ENCODE measurements at places on chromosomes 16 and 17. TPM values are rescaled to one million over a fixed set of nuclear protein-coding genes. Genes with fewer than 3 reads are reported as not detected.

- DNase-seq, result no peak
Measured at GRCh38 chr16:5841974-5842373, 744.4 kb upstream of the EEF2KMT start.

GRCh38 chr17:37842401-37842800, 81.8 kb upstream of the TBC1D3K start:
- no peak for DNase-seq

DNA sequence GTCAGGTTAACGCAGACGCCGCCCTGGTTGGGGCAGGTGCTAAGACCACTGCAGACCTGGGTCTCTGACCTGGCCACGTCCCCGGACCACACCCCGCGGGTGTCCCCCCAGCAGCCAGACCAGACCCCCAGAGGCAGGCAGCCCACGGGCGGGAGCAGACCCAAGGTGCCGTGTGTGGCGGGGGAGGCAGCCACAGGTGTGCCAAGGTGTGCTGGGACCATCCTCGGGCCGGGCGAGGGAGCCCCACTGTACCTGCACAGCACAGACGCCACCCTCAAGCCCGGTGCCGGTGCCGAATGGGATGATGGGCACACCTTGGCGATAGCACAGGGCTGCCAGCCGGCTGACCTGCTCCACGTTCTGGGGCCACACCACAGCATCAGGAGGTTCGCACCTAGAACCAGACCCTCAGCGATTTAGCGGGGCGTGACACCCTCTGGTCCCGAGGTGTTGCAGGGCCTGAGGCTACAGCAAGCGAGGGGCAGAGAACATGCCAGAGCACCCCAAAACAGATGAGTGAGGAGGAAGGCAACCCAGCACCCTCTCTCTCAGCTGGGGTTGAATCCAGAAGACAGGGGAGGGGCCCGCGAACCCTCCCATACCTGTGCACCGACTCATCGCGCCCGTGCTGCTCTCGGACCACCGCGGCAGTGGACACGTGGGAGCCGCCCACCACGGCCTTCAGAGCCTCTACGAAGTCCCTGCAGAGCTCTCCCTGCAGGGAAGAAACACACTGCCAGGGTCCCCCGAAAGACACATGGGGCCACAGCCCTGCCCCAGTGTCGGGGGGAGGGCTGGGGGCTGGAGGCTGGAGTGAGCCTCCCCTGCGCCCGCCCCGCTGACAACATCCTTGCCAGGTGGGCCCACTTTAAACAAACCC, 1.4 kb downstream of the LDHD start:
- DNase-seq, result no peak

GRCh38 chr16:7579454-7579853, 246.8 kb downstream of the RBFOX1 start:
- no peak for DNase-seq

DNA sequence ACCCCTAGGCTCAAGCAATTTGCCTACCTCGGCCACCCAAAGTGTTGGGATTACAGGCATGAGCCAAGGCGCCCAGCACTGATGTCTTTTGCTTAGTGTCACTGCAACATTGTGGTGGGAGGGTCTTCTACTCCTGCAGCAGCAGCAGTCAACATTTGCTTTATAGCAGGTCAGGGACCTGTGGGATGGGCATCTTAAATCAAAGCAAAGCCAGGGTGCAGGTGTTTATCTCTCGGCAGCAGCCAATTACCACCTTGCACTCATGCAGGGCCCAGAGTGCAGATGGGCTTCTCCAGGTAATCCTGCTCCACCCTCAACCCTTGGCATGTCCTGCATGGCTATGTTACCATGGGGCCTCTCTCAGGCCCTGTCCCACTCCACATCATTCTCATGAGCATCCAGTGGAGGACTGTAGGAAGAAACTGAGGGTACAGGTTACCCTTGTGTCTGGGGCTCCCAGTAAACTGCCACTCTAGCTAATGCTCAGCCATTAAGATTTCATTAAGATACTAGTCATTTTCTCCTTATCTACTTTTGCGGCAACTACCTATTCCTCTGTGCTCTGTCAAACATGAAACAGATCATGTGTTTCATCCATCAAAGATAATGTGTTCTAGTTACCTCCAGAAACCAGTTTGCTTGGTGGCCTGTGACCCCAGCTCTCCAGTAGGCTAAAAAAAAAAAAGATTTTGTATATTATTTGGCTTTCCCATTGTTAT, 16.8 kb downstream of the ADGRG5 start:
- no peak for DNase-seq

- no peak for DNase-seq
Measured at GRCh38 chr16:10888320-10888937, 11.4 kb downstream of the CIITA start.

DNA sequence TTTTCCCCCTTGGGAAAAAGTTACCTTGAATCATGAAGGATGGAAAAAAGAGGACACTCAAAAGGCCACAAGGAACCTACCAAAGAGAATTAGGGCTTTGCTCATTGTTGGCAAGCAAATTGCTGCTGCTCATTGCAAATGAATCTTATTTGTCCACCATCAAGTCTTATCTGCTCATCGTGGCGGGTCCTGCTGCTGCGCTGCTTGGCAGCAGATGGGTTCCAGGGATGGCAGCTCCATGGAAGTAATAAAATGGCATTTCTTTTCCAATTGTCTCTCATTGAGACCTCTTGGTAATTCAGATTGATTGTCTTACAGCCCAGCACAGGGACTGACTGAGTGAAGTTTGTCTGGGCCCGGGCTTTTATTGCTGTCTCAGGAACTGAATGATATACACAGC, 118.7 kb downstream of the MRM1 start:
- DNase-seq, result no peak

GRCh38 chr17:39221572-39221971, 4.2 kb downstream of the STAC2 start:
- DNase-seq, result no peak

GRCh38 chr17:64074704-64075426, 54.4 kb upstream of the ICAM2 start:
- DNase-seq, result no peak

The ADCY9 gene
- total RNA-seq, result 6.0 TPM

The TSPOAP1 gene
- 21.9 TPM for total RNA-seq

The GSG1L gene
- not detected for total RNA-seq

The EFCAB5 gene
- 0.94 TPM for total RNA-seq

The UTS2R gene
- 0.18 TPM for total RNA-seq

Data from activated T-helper 2 cell treated with anti-CD3 and anti-CD28 coated beads, Interferon-gamma antibody, Interleukin-2, Interleukin-4, amounts not matched to agents 10 μg/mL and 5 μg/mL and 100 μg/mL, durations not matched to agents 14 hours and 24 hours and 36 hours (primary cell).